CD4-positive, alpha-beta memory T cell (primary cell): ENCODE measurements at places on chromosomes 12 and 14.

- DNase-seq, result no peak
Measured at GRCh38 chr12:56267443-56268071, 815 bp downstream of the COQ10A start.

- DNase-seq, result no peak
Measured at GRCh38 chr14:32329146-32329545, at the start of gene AKAP6. AKAP6 (plus strand) TSS chr14:32329298; CDS start chr14:32433494, 104,196 bp downstream.

- DNase-seq, result no peak
Measured at GRCh38 chr14:72217135-72217534, 284.9 kb downstream of the RGS6 start.

DNA sequence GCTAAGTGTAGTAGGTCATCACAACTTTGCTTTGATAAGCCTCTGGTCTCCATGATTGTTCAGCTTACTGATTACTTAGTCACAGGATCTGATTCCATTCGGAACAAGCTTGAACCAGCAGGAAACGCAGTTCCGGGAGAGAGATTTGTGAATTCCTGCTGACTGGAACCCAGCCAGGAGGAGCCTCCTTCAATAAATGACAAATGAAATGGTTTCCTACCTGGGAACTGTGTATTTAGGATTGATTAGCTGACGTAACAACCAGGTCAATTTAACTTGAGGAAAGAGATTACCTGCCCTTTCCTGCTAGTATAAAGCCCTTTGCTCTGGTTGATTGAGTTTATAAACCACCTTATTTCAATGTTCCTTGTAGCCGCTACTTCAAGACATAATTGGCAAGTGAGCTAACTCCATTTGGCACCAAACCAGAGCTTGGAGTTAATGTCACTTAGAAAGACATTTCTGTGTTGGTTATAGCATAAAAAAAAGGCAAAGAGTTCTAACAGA is 35.1 kb upstream of the KCNH3 start:
- no peak for DNase-seq

DNA sequence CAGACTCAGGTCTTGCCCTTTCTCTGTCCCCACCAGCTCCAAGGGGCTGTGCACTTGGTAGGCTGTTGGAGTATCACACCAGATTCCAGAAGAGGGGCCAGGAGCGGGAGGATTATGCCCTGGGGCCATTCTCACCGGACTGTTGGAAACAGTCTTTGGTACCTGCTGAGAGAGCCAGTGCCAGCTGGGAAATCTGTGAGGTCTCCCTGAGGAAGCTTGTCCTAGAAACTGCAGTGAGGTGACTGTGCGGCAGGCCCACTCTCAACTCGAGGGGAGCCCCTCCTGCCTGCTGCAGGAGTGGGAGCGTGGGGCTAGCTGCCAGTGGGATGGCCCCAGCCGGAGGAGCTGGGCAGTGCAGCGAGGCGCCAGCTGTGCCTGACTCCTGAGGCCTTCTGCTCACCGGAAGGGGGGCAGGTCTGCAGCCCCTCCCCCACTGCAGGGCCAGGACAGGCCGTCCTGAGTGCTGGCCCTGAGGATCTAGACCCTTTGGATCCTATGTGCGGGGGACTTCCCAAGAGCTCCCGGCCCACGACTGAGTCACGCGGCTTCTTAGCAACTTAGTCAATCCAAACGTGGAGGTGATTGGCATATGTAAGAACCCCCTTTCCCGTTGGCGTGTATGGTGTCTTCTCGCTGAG is 295.2 kb downstream of the CACNA1C start:
- DNase-seq, result no peak

DNA sequence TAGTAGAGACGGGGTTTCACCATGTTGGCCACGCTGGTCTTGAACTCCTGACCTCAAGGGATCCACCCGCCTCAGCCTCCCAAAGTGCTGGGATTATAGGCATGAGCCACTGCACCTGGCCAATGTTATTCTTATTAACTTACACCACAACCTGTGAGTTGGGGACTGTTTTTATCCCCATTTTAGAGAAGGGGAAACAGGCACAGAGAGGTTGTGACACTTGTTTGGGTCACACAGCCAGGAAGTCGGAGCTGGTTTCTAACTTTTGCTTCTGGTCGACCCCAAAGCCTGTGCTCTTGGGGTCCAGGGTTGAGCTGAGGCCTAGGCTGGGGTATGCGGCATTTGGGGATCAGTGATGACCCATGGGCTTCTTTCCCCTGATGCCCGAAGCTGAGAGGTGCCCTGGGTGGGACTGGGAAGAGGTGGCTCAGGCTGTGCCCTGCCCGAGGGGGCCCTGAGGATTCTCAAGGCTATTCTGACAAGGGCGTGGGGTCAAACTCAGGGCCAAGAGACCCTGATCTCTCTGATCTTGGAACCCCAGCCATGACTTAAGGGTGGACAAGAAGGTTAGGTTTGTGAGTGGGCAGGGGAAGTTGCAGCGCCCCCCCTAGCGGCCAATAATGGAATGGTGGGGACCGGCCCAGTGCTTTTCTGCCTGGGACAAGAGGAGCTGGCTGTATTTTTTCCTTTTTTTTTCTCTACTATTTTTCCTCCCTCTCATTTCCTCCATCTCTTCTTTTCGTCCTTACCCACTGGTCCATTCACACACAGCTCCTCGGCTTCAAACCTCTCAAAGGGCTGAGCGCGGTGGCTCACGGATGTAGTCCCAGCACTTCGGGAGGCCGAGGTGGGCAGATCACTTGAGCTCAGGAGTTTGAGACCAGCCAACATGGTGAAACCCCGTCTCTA is 3.0 kb downstream of the SDSL start:
- DNase-seq, result peak; percentile 35

DNA sequence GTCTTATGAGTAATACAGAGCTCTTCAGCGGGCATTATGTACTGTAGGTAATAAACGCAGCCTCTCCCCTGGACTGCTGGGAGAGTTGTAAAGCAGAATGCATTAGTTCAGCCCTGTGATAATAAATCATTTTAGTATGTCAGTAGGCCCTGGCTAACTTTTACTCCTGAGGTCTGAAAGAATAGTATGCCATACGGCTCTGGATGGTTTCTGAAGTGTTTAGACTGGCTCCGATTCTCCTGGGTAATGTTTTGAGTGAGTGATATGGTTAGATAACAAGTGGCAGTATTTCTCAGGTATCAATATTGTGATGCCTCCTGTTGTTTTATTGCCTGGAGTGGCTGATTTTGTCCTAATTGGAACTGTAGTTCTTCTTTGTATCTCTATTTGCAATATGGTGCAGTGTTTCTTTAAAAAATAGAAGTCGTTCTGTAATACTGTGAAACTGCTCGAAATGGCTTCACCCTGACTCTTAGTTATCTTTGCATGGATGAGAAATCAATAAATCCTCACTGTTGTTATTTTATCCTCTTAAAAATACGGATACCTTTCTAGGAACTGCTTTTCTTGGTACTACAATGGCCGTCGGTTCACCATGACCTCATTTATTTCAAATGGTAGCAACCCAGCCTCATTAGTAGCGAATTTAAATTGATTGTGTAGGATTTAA is 100.2 kb downstream of the PDZRN4 start:
- DNase-seq, result no peak

DNA sequence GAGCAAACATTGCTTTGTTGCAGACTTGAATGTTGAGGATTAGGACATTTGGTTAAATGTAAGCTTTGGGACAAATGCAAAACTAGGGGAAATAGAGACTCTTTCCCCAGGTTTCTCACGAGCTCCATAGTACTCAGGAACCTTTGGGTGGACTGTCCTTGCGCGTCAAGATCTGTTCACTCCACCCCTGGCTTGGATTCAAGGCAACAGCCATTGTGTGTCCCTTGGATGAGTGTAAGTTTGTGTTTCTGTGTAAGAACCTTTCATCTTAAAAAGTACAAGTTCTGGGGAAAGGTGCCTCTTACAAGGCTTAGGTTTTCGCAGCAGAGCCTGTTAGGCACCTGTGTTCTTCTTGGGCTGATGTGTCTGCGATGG is 3.7 kb downstream of the SUSD6 start:
- no peak for DNase-seq

DNA sequence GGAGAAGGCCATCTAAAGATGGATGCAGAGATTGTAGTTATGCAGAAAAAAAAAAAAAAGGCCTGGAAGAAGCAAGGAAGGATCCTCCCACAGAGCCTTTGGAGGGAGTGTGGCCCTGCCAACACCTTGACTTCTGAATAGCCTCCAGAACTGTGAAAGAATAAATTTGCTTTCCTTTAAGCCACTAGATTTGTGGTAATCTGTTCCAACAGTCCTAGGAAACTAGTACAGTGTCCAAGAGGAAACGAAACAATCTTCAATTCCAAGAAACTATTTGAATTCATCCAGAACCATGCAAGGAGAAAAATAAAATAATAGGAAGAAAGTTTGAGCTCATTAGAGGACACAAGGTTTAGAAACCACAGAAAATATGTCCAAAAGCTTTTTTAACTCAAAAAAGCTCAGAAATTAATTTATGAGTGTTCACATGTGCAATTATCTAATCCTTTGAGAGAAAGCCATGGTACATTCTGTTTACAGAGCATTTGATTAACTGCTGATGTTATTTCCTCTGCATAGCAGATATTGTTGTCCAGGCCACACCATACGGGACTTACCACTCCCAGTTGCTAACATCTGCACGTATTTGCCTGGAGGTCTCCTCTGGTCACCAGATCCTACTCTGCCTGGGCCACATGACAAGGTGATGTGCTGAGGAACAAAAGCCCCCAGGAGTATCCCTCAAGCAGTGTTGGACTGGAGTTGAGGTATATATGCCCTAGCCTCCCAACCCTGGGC is 30.0 kb upstream of the STAB2 start:
- no peak for DNase-seq

GRCh38 chr14:52269982-52270381 is 2.5 kb downstream of the PTGDR start:
- no peak for DNase-seq

DNA sequence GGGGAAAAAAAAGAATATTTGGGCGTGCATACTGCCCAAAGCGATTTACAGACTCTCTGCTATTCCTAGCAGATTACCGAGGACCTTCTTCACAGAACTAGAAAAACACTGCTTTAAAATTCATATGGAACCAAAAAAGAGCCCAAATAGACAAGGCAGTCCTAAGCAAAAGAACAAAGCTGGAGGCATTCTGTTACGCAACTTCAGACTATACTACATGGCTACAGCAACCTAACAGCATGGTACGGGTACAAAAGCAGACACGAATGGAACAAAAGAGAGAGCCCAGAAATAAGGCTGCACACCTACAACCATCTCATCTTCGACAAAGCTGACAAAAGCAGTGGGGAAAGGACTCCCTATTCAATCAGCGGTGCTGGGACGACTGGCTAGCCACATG is 56.7 kb downstream of the TRAF3 start:
- no peak for DNase-seq

- no peak for DNase-seq
Measured at GRCh38 chr12:50785406-50786001, 21.6 kb downstream of the ATF1 start.

DNA sequence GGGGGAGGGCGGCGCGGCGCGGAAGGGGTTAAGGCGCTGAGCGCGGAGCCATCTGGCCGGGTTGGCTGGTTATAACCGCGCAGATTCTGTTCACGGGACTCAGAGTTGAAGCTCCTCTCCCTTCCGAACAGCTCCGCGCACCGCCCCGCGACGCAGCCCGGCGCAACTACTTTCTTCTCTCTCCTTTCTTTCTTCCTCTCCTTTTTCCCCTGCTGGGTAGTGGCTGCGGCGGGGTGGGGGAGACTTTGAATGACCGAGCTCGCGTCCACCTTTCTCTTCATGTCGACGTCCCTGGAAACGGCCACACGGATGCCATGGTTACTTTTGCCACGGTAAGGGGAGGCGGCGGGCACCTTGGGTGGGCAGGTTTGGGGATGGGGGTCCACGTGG is at the start of gene NTF3:
NTF3 (plus strand) TSS at position 98 of the 390 bp plus-strand sequence; CDS start at position 315, 217 bp downstream.
- DNase-seq, result no peak

DNA sequence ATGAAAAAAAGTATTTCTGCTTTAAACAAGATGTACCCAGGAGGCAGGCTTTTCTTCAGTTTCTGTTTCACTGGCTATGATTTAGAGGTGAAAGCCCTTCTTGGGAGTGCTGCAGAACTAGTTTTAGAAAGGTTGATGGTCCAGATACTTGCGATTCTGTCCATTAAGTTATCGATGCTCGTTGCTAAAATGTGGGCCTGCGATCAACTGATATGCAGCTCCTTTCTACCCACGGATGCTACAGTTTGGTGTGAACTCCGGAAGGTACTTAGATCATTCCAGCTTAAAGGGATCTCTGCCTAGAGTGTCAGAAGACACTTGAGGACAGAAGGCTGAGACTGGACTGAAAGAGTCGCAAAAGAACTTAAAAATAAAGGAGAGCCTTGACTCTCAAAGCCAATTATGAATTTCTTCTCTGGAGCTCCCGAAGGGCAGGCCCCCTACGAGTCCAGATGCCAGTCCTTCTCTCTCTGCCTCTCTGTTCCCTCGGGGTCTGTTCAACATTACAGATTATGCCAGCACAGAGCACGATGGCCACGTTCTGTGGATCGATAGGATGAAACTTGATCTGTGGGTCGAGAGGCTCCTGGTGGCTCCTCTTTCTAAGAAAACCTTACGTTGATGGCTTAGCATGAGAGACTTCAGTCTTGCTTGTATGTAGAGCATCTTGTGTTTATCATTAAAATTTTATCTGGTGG is 40.0 kb downstream of the FBXW8 start:
- no peak for DNase-seq

GRCh38 chr14:75067212-75067611 is 2.2 kb upstream of the ZC2HC1C start:
- no peak for DNase-seq

- DNase-seq, result no peak
Measured at GRCh38 chr12:42213023-42213422, 25.0 kb downstream of the YAF2 start.

GRCh38 chr12:102470945-102471344 is 9.4 kb downstream of the IGF1 start:
- DNase-seq, result no peak

DNA sequence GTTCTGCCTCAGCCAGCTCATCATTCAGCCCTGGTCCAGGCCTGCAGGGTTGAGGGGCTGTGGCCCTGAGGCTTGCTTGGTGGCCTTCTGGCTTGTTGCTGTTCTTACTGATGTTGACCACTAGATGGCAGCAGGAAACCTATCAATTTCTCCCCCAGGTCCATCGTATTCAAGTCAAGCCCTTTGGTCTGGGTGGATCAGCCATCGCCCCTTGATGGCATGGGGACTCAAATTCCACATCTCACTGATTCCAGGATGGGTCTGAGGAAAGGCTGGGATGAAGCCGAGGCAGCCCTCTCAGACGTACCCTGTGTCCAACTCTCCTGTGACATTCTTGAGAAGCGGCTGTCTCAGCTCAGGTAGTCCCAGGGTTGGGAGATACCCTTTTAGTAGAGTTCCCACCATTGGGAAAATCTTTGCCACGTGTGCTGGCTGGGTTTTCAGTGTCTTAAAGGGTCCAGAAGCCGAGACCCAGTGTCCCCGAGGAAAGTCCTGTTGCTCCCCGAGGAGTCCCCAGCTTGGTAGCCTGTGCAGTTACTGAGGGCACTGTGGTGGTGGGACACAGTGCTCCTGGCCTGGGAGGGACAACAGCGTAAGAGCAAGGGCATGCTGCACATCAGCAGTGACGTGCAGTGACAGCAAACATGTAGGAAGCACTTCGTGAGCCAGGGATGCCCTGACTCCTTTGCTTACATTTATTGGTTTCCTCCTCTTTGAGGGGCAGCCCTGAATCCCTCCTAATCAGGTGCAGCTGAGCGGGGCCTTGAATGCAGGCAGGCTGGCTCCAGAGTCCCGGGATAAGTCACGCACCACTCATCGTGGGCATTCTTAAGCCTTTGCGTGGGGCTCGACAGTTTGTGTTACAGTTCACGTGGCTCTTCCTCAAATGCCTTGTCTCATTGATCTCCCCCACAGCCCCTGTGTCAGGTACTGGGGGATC is 58.6 kb downstream of the TSPAN9 start:
- DNase-seq, result no peak
